Eye (tissue), 1 donor: ENCODE measurements at places on chromosomes 2 and 18.
A peak's percentile ranks its signal among the peaks of the same experiment; 100 is the strongest.

DNA sequence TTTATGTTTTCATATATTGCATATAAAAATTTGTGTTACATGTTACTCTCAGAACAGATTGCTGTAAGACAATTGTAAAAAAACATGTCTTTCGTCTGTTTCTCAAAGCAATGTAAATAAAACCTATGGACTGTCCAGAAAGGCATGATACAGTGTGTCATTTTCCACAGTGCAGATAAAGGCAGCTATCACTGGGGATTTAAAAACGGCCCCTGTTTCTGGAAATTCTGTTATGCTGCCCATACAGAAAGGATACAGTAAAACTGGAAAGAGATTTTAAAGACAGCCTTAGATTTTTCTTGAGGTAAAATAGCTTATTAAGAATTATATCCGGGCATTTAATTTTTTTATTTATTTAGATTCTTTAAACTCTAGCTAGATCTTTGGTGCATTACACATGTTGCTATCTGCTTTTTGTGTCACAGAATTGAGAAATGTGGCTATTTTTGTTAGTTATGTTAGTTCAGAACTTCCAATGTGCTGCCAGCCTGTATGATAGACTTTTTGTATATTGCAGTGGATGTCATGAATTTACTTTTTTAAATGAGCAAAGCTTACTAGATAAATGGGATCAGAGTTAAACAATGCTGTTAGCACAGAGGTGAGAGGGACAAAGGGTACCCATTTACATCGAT, 859 bp upstream of the INO80D start:
- peak; percentile 63 for DNase-seq

DNA sequence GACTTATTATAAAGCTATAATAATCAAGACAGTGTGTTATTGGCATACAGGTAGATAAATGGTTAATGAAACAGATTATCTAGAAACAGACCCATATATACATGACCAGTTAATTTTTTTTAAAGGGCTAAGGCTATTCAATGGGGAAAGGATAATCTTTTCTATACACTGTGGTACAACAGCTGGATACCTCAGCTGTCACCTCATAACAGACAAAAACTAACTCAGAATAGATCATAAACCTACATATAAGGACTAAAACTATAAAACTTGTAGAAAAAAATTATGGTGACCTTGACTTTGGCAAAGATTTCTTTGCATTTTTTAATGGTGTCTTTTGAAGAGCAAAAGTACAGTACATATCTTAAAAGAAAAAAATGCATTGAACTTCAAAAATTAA, 30.2 kb downstream of the MAP3K2 start:
- no peak for DNase-seq

DNA sequence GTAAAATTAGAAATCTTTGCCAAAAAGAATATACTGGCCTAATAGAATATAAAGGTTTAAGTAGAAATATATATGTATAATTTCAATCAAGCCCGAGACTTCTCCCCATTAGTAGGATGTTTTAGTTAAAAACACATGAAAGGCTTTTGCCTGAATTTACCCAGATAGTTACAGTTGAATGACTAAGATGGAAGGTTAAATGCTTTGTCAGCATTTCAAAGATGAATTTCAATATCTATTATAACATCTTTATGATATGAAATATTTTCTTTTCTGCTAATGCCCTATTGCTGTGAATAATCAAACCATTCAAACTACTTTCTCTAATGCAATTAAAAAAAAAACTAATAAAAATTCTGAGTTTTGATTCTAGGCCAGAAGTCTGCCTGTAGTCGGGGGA, 18.0 kb upstream of the ABCA12 start:
- no peak for DNase-seq

DNA sequence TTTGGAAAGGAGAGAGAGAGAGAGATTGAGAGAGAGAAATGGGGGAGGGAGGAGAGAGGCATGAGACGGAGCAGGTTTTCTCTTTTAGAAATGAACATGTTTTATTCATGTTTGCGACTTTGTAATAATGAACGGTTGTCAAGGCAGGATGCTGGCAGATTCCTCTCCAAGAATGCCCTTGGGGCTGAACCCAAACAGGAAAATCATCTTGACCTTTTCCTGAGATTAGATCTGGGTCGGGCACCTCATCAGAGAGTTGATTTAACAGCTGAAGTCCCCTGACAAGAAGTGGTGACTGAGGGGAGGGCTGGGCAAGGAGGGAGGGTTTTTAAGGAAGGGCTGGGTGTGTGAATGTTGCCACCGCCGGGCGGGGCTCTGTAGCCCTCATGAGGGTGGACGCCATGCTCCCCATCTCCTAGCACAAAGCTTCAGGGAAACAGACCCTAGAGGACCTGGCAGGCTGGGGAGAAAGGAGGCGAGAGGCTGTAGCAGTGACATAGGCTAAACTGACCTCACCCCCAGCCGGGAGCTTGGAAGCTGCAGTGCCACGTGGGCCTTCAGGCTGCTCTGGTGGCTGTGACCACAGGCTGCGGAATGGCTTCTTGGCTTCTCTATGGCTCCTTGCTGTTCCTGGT, 60.0 kb downstream of the LIPG start:
- peak; percentile 52 for DNase-seq

DNA sequence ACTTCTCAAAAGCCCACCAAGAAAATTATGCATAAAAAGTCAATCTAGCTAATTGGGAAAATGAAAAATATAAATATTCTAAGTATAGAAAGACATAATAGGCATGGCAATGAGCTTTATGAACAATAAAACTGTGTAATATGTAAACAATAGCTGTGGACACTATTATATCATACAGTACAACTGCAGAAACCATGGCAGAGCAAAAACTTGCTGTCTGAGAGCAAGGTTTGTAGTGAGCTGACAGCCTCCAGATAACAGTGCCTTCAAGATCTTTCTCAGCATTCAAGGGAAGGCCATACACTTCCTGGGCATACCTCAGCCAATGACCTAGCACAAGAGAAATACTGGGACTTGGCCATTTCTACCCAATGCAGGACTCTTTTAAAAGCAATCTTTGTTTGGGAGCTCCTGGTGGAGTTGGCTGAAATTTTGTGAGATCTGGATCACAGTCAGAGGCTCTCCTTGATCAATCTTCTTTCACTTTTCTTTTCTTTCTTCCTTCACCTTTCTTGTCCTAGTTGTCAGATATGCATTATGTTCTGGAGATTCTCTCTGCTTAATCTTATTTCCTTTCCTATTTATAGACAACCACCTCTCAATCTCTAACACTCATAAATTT, 427.2 kb upstream of the UBE2E3 start:
- no peak for DNase-seq

DNA sequence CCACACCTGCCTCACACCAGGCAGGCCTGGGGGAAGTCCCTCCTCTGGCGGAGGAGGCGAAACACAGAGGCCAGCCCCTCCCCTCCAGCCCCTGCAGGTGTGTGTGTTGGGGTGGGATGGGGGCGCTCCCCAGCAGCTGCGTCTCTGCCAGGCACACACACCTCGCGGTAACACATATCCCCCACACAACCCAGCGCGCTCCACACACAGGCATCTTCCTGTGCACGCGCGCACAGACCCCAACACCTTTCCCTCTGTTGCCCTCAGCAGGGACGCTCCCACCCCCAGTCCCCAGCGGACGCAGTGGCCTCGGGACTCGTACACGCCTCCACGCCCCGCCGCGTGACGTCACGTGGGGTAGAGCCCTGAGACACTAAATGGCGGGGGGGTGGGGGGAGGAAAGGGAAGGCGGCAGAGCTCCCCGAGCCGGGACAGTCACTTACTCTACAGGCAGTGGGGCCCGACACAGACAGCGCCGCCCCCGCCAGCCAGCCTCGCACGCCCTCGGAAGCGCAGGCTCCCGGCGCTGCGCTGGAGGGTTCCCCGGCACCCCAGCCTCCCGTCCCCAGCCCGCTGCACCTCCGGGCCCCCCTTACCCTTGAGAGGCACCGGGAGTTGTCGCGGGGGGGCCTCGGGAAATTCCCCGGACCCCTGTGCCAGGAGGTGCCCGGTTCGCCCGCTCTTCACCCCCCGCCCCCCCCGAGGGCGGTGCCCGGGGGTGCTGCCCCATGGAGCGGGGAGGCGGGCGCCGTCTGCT, at the start of gene WNT10A:
Gene WNT10A, plus strand, starts transcription at position 751 of the 757 bp plus-strand sequence. CDS start 144 bp downstream, outside the sequence.
- no peak for DNase-seq

DNA sequence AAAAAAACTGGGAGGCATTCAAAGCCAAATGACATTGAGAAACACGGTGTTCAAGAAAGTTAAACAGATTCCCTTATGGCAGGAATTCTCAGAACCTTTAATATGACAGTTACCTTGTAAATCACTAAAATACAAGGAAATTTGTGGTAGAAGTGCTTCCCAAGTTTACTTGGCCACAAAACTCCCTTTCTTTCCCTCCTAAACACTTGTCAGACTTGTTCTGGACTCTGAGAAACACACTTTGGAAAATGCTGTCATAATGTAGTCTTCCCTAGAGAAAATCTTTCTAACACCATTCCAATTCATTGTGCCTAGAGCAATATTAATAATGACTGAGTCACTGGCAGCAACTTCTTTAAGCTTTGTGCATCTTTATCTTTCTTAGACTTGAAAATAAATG, 140.4 kb downstream of the ANKRD44 start:
- no peak for DNase-seq
